Fibroblast of upper back skin (primary cell): ENCODE measurements at places on chromosomes 7 and 10.

GRCh38 chr7:135843214-135843613, 94.6 kb upstream of the FAM180A start:
- DNase-seq, result no peak

GRCh38 chr7:128006550-128007302, 24.5 kb downstream of the LRRC4 start:
- DNase-seq, result no peak

GRCh38 chr7:22129819-22130580, 184.3 kb upstream of the CDCA7L start:
- no peak for DNase-seq

GRCh38 chr7:38000272-38000671, 79.8 kb downstream of the EPDR1 start:
- DNase-seq, result peak; percentile 41

DNA sequence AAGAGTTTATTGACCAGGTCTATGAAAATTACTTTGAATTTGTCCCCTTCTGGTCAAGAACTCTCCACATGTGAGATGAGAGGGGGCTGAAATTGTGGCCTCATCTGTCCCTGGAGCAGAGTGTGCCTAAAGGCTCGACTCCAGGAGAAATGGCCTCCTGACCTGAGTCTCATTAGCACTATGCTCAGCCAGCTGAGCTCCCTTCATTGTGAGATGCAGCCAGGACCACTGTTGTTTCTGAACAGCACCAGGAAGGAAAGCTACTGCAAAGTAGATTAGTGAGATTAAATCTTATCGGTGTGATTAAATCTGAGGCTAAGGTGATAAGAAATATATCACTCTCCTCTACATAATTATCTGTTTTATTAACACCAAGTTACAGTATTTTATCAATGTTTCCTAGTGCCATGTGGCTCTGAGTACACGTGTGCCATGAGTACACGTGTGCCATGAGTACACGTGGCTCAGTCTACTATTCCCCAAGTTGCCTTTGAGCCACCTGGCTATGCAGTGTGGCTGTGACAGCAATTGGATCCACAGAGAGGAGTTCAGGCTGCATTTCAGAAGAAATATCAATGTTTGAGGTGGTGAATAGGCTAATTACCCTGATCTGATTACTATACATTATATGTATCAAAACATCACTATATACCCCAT, 126.9 kb downstream of the IPMK start:
- no peak for DNase-seq

- no peak for DNase-seq
Measured at GRCh38 chr10:100519311-100520051, at the start of gene SEC31B. Gene SEC31B, minus strand, starts transcription at chr10:100519861. Its CDS starts 2,909 bp downstream, at chr10:100516952.

DNA sequence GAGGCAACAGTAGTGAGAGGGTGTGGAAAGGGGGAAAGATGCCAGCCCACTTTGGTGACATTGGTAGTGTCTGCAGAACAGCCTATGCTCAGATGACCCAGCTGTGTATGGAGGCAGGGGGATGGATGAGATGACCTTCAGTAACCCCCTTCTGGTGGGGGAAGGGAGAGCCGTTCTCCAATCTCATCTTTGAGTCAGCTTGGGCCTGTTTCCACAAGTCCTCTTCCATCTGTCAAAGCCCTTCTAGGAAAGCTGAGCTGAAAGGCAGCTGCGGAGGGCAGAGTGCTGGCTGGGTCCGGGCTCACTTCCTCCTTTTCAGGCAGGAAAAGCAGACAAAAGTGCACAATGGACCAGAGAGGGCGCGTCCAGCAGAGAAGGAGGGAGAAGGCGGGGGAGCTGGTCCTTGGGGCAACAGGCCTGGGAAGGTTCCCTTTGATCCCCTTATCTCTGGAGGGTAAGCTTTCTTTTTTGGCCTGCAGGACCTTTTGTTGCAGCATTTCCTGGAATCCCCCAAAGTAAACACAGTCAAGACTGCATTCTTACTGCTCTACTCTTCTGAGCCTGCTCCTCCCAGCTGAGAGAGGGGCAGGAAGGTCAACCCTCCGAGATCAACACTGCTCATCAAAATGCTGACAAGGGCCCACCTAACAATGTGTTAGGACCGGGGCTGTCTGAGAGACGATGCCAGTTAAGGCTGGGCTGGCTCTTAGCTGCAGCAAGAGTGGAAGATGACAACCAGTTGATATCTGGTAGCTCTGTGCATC, 1.2 kb upstream of the LRMDA start:
- DNase-seq, result no peak

DNA sequence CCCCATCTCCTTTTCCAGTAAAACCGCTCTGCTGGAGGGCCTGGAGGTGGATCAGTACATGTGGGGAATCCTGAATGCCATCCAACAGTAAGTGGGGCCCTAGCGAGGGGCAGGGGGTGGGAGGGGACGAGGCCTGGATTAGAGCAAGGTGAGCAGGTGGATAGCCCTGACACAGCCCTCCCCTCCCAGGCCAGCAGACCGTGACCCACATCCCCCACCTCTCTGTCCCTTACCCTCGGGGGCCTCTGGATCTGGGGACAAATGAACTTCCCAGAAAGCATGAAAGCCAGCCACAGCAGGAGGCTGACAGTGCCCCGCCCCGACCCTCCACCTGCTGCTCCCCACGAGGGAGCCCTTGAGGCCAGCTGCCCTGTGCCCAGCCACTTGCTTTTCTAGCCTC, 41.8 kb upstream of the PPIF start:
- no peak for DNase-seq

GRCh38 chr10:72095195-72095594, 6.8 kb upstream of the SPOCK2 start:
- DNase-seq, result no peak

GRCh38 chr7:31028417-31028992, 23.6 kb upstream of the ADCYAP1R1 start:
- DNase-seq, result no peak
